COLO829 (cell line): ENCODE measurements at places on chromosomes 11 and 22.
A peak's percentile ranks its signal among the peaks of the same experiment; 100 is the strongest.

GRCh38 chr11:70727899-70728620 is 329.7 kb downstream of the CTTN start:
- no peak for DNase-seq

DNA sequence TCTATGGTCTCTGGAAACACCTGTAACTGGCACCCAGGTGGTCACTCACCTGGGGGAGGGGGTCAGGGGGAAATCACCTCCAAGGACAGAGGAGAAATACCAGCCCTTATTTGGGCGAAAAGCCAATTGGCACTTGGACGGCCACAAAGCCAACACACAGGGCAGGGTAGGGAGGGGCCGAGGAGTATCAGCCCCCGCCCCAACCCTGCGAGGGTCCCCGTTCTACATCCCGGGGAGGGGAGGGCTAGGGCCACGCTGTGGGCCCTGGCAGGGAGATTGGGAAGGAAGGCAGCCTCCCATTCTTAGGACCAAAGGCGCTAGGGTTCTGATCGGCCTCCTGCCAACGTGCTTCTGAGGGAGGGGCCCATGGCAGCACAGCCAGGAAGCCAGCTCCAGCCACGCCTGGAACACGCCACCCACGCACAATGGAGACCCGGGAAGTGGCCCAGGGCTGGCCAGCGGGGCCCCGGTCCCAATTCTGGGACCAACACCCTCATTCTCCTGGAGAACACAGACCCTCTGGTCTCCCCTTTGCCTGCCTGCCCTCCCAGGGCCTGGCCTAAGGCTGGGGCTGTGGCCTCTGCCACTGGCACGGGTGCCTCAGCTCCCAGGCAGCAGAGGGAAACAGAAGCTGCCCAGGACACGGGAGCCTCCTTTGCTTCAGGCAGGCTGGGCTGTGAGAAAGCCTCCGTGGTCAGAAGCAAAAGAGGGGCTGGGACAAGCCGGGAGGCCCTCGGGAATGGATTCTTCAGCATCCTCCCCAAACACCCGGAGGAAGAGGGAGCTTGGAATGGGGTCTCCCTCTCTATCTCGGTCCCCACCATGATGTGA is 7.4 kb downstream of the CBX6 start:
- DNase-seq: no peak

- no peak for DNase-seq
Measured at GRCh38 chr11:74681686-74682651, 49.3 kb downstream of the CHRDL2 start.

DNA sequence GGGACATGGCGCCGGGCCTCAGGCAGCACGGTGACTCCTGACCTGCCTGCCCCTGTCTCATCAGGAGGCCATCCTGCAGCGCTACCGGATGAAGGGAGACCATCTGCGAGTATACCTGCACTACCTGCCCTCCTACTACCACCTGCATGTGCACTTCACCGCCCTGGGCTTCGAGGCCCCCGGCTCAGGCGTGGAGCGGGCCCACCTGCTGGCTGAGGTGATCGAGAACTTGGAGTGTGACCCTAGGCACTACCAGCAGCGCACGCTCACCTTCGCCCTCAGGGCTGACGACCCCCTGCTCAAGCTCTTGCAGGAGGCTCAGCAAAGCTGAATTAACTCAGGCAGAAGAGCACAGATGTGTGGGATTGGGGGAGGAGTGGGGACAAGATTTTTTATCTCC is 10.2 kb upstream of the ST3GAL4 start:
- no peak for DNase-seq

DNA sequence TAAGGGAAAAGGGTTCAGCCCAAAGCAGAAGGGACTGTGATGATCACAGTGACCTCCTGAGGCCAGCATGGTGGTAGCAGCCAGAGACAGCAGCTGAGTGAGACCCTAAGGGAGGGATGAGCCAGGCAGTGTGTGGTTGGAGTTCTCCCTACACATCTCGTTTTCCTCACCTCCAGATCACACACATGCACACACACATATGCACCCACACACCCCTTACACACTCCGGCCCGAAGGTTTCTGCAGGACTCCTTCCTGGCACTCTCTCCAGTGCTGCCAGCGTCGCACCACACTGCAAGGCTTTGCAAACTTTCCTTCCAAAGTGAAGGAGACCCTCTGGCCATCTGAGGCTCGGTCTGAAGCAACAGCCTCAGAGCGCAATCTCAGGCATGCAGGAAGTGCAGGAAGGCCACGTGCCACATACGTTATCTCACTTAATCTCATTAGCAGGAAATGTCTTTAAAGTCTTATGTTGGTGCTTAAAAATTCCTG is 26.9 kb upstream of the TP53I11 start:
- no peak for DNase-seq

DNA sequence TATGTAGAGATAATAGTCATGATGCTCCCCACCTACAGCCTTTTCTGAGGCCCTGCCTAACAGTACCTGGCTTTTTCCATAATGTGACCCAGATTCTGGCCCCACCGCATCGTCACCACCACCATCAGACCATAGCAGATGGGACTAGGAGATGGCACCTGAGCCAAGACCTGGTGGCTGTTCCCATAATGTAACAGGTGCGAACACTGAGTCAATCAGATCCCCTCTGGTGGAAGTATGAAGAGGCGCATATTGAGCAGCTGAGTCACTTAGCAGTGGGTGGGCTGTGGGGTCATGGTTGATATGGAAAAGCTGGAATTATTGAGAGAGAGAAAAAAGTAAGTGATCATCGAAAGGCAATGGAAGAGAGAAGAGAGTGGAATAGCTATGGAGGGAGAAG is 578.0 kb upstream of the CADM1 start:
- DNase-seq: no peak

DNA sequence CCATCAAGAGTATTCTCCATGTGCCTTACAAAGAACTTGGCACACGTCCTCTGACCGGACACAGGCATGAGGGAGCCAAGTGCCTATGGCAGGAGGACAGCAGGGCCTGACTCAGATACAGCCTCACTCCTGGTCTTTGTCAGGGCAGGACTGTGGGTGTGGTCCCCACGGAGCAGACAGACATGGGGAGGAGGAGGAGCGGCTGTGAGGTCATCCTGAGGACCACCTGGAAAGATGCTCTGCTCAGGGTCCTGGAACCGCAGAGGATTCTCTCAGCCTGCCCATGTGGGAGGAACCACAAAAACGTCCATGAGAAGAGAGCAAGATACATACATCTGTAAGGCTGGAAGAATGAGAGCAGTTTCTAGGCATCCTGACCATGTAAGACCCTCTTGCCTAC is 576.3 kb downstream of the BRD1 start:
- no peak for DNase-seq

DNA sequence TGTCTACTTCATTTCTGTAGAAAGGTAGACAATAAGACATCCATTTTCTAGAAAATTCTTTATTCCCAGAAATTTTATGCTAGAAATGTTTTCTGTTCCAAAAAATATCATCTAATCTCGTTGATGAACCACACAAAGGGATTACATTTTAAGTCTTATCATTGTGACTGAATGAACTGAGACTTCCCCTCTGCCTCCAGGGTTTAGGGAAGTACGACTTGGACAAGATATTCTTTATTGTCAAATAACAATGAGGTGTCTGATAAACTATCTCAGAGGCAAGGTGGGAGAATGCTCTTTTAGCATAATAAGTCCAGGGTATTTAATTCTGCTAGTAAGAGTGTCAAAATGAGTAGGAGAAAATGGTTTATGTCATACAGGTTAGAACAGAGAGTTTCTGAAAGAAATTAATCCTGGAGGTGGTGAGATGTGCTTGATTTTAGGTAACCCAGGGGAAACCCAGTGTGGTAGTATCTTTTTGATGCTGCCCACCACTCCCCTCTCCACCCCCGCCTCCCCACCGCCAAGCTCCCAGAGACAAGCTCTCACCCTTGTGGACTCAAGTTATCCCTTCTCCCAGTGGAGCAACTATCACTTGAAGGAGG is 100.6 kb downstream of the CD44 start:
- no peak for DNase-seq

GRCh38 chr11:130580891-130581492 is 132.5 kb downstream of the ADAMTS15 start:
- DNase-seq: peak; percentile 74

GRCh38 chr11:36791957-36792356 is 193.9 kb upstream of the RAG2 start:
- DNase-seq: no peak

DNA sequence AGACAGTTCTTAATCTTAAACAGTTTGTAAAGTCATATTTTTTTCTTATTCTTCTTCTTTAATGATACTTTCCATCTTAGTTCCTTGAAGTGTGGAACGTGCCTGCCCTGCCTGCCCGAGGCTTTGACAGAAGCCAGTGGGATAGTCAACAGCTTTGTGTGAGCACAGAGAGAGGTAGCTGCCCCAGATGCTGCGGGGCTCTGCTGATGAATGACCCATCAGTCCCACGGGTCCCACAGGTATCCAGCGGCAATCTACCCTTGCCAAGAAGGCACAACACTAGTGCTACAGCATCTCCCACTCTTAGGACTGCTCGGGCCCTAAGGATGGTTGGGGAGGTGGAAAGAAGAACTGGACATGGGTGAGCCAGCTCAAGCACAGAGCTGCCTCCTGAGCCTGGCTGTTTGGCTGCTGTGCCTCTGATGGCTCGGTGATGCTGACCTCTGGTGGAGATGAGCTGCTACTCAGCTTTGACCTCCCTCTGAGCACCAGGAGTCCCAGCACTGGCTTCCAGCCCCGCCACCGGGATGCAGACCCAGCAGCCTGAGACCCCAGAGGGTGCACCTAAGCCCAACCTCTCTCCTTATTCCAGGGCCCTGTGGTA is 11.8 kb upstream of the APLNR start:
- peak; percentile 67 for DNase-seq

DNA sequence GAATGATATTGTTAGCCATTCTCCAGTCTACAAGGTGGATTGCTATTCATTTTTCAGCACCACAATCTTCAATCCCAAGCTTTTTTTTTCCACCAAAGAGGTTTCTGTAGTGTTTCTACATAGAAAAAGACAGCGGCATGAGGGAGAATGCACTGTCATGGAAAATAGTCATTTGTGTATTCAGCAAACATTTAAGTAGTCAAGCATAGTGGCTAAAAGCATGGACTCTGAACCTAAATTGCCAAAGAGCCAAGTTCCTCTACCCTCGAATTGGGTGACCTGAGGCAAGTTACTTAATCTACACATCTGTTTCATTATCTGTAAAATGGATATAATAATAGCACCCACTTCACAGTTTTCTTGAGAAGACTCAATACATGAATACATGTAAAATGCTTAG is 14.2 kb downstream of the GAS2 start:
- DNase-seq: no peak

DNA sequence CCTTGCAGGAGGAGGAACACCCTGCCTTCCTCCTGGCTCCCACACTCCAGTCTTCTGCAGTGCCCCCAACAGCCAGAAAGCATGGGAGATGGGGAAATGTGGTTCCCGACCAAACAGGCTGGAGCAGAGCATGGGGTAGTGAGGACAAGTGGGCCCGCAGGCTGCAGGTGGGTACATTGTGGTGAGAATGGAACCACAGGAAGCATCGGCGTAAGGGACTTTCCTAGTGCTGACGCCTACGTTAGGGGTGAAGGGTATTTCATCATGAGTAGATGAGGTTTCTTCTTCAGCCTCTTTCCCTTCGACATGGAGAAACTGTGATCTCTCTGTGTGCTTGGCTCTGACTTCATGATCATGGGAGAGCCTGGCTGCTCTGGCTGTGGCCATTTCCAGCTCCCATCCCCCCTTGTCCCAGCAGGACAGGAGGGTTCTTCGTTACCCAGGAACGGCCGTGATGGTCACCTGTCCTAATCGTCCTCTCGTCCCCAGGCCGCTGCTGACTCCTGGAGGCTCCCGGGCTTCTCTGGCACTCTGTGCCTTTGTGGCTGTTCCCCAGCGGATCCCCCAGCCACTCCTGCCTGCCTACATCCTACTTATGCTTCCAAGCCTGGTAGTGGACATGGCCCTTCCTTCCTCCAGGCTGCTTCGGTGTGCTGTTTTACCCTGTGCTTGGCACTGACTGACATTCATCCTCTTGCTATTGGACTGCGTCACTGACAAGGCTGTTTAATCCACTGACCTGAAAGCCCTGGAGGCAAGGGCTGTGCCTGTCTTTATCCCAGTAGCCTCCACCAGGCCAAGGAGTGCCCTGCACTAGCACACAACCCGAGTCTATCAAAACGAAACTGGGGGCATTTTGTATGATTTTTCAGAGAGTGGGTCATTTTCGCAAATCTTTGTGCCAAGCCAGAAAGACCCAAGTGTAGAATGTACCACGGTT is 65.2 kb upstream of the CECR2 start:
- DNase-seq: no peak

DNA sequence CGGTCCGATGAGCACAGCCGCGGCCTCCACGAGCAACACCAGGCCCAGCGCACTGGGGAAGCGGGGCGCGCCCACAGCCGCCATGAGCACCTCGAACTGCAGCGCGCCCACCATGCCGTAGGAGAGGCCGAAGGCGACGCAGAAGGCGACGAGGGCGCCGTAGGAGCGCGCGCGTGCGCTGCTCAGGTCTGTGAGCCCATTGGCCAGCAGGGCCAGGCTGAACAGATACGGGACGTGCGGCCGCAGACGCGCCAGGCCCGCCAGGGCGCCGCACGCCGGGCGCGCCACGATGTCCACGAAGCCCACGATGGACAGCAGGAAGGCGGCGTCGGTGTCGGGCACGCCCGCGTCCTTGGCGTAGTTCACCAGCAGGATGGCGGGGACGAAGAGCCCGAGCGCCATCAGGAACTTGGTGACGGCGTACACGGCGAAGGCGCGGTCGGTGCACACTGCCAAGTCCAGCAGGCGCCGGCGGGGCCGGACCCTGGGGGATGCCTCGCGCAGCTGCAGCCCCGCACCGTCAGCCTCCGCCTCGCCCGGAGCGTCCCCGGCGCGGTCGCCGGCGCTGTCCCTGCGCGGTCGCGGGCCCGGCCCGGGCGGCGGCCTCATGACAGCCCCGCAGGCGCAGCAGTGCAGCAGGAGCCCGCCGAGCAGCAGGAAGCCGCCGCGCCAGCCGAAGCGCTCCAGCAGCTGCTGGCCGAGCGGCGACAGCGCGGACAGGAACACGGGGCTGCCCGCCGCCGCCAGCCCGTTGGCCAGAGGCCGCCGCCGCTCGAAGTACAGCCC is 2.9 kb downstream of the SLC16A8 start:
- no peak for DNase-seq

- no peak for DNase-seq
Measured at GRCh38 chr22:27274770-27275449, 526.6 kb downstream of the MN1 start.

DNA sequence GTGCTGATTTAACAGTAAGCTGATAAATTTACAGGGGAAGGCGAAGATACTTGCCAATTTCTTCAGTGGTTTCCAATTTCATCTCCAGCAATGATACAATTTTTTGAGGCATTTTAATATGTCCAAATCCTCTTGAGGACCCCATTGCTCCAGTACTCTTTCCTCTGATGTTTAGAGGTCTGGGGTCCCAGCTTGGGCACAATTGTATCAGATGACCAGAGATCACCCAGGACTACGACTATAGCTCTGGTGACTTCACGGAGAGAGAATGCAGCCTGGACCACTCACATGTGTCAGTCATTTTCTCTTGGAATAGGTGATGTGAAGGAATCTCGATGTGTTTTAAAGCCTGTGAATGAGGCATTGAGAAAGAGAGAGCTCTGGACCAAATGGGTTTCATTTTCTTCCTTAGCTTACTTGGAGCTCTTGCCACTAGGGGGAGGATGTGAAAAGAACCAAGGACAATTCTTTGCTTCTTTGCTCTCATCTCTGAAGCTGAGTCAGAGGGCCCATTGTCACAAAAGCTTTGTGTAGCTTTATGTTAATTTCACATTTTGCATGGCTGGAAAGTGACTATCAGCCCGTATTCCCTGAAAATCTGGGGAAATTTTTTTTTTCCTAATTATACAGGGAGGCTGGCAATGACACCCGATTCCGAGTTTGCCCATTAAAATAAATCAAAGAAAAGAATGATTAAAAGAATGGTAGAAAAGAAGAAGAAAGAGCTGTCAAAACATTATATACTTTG is 6.7 kb upstream of the CCDC90B start:
- peak; percentile 76 for DNase-seq

GRCh38 chr11:69986440-69986787 is 91.7 kb upstream of the ANO1 start:
- no peak for DNase-seq
